NCI-H2029 (cell line): ENCODE measurements at places on chromosomes 12 and 14.
A peak's percentile ranks its signal among the peaks of the same experiment; 100 is the strongest.

DNA sequence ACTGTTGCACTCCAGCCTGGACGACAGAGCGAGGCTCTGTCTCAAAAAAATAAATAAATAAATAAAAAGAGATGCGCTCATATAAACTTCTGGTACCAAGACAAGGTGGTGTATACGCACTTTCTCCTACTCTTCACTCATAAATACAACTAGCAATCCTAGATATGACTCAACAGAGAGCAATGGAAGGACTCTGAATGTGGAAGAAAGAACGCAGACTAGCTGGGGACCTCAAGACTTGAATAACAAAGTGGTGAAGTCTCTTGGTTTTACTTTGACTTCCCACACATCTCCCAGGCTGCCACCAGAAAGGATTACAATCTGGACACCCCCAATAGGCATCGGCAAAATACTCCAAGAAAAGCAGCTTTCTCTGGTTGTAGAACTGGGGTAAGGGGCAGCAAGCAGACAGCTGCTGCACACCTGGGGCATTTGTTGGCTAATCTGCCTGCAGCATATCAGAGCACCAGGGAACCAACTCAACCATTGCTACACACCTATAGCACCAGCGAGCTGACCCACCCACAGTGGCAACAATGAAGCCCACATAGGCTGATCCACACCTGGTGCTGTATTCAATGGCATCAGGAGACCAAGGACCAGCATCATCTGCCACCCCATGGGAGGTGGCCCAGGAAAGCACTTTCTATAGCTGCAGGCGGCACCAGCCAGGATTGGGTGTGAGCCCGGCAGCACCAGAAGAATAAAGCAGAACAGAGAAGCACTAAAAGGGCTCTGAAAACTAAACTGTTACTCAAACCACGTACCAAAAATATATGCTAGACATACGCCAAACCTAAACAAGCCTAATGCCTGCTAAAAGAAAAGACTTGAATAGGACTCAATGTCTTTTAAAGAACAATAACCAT, 1231.7 kb upstream of the TMEM132C start:
- no peak for DNase-seq

DNA sequence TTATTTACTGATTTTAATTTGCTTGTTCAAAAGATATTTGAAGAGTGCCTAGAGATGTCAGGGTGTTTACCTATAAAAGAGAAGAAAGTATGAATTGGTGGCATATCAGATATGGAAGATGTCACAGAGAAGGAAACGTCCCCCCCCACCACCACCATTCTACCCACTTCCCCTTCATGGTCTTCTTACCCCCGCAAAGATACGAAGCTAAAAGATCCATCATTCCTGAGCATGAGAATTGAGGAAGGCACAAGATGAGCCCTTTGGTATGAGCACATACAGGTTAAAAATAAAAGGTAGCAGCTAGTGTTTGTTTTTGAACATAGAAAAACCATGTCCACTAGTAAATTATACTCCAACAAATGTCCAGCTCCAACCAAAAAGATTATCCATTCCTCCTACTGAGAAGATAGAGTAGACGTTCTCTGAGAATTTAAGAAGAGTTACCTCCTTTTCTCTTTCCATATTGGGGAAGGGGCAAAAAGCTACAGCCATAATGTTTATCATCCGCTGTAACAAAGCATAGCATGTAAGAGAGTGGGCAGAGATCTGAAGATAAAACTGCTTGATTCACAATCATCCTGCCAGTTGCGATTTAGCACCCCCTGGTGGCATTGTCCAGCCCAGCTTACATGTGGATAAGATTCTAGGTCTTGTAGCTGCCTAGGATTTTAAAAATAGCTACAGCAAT, 29.1 kb downstream of the NFYB start:
- DNase-seq, result peak; percentile 68

DNA sequence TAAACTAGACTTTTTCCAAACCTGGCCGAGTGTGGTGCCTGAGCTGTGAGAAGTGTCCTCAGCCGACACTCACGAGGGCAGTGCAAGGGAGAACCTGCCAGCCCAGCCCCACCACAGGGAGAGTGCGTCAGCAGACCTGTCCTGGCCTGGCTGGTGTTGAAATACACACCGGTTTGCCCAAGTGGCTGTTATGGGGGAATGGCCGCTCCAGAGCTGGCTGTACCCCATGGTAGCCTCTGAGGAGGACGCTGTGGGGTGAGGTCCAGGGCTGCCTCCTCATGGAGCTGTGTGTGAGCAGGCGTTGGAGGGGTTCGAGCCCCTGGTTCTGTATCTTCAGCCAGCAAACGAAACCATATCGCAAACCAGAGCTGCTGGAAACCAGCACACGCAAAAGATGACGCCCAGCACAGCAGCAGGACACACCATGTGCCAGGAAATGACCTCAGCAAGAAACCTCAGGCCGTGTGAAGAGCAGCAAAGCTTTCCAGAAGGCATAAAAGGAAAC, 9.4 kb downstream of the ANKRD9 start:
- no peak for DNase-seq

DNA sequence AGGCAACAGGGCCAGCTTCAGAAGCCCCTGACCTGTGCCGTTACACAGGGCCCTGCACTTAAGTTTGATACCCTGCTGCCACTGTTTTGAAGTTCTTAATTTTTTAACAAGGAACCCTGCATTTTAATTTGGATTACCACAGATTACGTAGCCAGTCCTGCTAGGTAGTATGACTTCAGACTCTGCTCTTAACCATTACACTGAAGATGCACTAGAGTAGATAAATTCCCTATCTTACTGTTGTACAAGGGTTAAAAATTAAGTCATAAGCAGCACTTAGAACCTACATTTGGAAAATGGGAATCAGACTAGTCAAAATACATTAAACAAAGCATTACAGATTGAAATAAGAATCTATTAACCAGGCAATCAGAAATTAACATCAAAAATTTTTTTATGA, 2.3 kb downstream of the GNPNAT1 start:
- DNase-seq, result no peak

GRCh38 chr14:30550335-30550734, 8.6 kb upstream of the G2E3 start:
- no peak for DNase-seq

DNA sequence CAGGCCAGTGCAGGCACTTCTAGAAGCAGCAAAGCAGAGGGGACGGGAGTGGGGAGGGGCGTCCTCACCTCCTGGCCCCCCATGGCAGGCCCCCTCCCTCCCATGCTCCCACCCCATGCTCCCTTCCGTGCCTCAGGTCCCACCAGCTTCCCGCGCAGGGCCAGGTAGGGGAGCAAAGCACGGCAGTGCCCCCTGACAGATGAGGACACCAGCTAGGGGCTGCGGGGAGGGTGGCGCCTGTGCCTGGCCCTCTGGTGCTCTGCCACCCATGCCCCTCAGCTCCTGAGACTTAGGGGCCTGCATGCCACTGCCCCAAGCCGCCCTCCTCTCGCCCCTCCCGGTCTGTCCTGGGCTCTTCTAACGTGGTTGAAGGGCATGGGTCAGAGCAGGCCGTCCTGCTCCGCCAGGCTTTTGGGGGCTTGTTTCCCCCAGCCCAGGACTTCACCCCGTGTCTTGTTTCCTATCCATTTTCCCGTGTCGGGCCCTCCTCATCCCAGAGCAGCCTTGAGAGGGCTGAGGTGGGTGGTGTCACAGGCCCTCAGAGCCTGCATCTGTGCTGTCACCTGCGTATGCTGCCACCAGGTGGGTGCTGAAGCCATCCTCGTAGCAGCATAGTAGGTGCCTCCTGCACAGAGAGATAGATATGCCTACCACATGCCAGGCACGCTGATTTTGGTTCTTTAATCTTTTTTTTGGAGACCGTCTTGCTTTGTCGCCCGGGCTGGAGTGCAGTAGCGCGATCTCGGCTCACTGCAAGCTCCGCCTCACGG, 10.2 kb downstream of the TRMT61A start:
- no peak for DNase-seq

DNA sequence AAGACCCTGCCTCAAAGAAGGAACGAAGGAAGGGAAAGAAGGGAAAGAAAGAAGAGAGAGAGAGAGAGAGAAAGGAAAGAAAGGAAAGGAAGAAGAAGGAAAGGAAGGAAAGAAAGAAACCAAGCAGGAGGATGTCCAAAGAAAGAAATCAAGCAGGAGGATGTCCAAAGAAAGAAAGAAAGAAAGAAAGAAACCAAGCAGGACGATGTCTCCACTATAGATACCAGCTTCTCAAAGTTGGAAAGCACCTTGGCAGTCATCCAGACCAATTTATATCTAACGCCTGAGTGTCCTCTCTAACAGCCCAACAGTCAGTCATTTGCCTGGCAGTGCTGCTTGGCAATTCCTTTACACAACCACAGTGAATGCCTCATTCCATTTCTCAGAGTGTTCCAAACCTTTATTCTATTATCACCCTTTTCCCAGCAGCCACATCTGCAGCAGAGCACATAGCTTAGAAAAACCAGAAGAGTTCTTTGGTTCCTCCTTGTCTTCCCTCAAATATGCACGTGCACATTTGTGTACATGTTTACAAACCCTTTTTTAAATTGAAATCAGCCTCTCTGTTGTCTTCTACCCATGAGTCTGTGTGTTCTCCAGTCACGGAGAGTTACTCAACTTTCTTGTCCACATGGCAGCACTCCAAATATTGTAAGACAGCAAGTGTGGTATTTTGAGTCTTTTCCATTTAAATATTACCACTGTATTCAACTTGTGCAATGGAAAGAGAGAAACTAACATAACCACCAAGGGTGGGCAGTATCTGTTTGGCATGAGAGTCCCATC, 138.4 kb downstream of the STXBP6 start:
- DNase-seq, result peak; percentile 84

DNA sequence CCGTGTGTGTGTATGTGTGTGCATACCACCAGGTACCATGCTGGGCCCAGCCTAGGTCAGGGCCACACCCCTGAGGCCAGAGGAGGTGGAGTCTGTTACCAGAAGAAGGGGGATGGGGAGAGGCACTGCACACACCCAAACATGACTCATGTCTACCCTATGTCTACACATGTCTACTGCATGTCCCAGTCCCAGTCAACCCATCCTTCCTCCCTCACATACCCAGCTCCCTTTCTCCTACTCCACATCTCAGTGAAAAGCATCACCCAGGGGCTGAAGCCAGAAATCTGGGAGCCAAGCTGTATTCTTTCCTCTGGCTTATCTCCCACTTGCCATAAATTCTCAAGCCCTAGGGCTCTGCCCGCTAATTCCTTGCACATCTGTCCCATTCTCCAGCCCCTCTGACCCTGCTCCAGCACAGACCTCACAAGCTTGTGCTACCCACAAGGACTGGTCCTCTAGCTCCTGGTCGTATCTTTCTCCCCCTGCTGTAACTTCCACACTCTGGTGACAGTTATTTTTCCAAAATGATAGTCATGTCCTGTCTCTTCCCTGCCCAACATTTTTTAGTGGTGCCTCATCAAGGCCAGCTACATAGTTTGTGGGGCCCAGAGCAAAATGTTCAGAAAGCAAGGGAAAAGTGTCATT, 18.0 kb upstream of the APPL2 start:
- no peak for DNase-seq

GRCh38 chr14:102824832-102825231, 47.6 kb downstream of the TRAF3 start:
- no peak for DNase-seq

DNA sequence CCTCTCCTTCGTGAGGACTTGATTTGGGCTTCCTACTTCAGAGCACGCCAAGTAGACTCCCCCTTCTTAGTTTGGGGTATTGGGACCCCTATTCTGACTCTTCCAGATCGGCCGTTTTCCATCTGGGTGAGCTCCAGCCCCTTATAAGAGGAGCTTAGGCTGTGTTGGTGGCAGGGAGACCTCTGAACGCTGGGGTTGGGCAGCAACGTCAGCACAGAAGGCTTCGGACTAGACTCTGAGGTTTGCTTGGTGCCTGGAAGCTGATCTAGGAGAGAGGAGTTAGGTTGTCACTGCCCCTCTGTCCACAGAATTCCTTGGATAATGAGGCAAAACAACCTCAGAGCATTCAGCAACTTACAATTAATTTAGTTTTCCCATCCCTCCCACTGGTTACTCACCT, 99.2 kb upstream of the RTL1 start:
- DNase-seq, result no peak
